Activated T-helper 2 cell treated with anti-CD3 and anti-CD28 coated beads, Interferon-gamma antibody, Interleukin-2, Interleukin-4, amounts not matched to agents 10 μg/mL and 5 μg/mL and 100 μg/mL, durations not matched to agents 14 hours and 24 hours and 36 hours (primary cell): ENCODE measurements at places on chromosomes 13 and 19. TPM values are rescaled to one million over a fixed set of nuclear protein-coding genes. Genes with fewer than 3 reads are reported as not detected.
A peak's percentile ranks its signal among the peaks of the same experiment; 100 is the strongest.

Gene KLK15
- total RNA-seq = not detected in 2 replicates

GRCh38 chr19:40621966-40622772 lies 21.0 kb downstream of the LTBP4 start:
- peaks cover 16% of the 10 kb centered on the region for H3K4me1 ChIP-seq
- H3K4me3 ChIP-seq = no peak overlapping the region
- no peak for DNase-seq
- no peaks in the 10 kb centered on the region for H3K27me3 ChIP-seq
- H3K36me3 ChIP-seq = peaks cover 58% of the 10 kb centered on the region

Gene ZNF93
- 7.1 and 7.6 TPM in 2 replicates for total RNA-seq

DNA sequence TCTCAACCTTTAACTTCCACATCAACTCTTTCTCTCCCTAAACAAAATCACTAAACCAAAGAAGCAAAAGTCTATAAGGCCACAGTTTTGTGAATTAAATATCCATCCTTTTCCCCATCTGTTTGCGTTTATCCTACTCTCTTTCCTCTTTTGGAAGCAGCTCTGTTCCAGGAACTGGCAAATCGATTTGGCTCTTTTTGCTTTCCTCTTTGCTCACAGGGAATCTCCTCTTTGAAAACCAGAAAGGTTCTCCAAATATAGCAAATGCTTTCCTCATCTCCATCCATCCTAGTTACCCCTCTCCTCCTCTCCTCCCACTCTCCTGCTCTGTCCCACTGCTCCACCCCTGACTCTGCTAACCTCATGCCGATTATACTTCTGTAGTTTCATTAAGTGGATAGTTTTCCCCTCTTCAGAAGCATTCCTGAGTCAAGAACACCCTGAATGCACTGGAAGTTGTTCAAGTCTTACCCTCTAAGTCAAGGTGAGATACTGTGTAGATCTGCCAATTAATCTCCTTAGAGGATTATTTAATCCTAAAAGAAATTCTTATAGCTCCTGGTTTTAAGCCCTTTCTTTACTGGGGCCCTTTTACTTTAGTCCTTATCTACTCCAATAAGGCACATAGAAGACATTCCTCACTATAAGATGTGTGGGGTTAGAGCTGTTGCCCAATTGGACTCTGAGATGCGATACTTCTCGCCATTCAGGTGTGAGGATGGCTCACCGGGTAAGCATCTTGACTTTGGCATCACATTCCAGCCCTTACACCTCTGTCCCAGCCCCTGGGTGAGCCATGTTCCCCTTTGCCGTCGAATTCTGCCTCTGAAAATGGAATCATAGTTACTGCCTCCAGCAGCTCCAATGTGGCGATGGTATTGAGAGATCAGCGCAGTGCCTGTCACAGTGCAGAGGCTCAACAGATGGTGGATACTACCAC lies 67.6 kb downstream of the COL4A2 start:
- no peak overlapping the region for H3K27ac ChIP-seq
- DNase-seq = no peak
- H3K36me3 ChIP-seq = no peaks in the 10 kb centered on the region
- no peak overlapping the region for H3K4me3 ChIP-seq
- H3K4me1 ChIP-seq = no peaks in the 10 kb centered on the region
- H3K27me3 ChIP-seq = peaks cover 17% of the 10 kb centered on the region

Gene KIR3DL1
- not detected in 2 replicates for total RNA-seq

- no peaks in the 10 kb centered on the region for H3K4me1 ChIP-seq
- H3K36me3 ChIP-seq = no peaks in the 10 kb centered on the region
- DNase-seq = no peak
- no peaks in the 10 kb centered on the region for H3K27me3 ChIP-seq
Measured at GRCh38 chr13:36000028-36000427, 131.2 kb downstream of the DCLK1 start.

Gene ZIK1
- total RNA-seq = 2.4 and 2.8 TPM in 2 replicates

- H3K4me1 ChIP-seq = peaks cover 31% of the 10 kb centered on the region
- H3K36me3 ChIP-seq = peaks cover 11% of the 10 kb centered on the region
- no peak overlapping the region for H3K4me3 ChIP-seq
- H3K27ac ChIP-seq = peak overlapping the region; percentile 65
- H3K27me3 ChIP-seq = no peaks in the 10 kb centered on the region
Measured at GRCh38 chr19:2053601-2054389, 2.8 kb upstream of the MKNK2 start.

Gene AKT1S1
- 26.6 and 29.7 TPM in 2 replicates for total RNA-seq

GRCh38 chr19:45153339-45154063 lies 7.3 kb downstream of the NKPD1 start:
- peaks cover 18% of the 10 kb centered on the region for H3K4me1 ChIP-seq
- H3K4me3 ChIP-seq = peak overlapping the region; percentile 42
- peaks cover 3% of the 10 kb centered on the region for H3K36me3 ChIP-seq
- no peak overlapping the region for H3K27ac ChIP-seq

DNA sequence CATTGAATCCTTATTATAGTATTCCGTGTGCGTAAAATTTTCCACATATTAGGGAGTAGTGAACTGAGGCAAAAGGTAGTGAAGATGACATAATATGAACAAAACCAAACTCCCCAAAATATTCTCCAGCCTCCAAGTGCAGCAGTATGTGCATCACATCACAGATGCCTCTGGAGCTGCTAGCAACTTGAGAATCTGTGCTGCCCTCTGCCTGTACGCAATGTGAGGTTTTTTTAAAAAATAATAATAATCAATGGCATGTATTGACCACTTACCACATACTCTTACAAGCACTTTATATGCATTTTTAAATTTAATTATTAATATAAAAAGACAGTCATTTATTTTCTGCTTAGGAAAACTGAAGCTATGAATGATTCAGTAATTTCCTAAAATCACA lies 583.0 kb upstream of the SPRY2 start:
- no peaks in the 10 kb centered on the region for H3K4me1 ChIP-seq
- no peak for DNase-seq
- H3K27ac ChIP-seq = no peak overlapping the region
- no peaks in the 10 kb centered on the region for H3K36me3 ChIP-seq
- H3K4me3 ChIP-seq = no peak overlapping the region

GRCh38 chr13:81133066-81133465 lies 792.1 kb upstream of the SPRY2 start:
- DNase-seq = no peak
- no peak overlapping the region for H3K4me3 ChIP-seq
- H3K4me1 ChIP-seq = no peaks in the 10 kb centered on the region

DNA sequence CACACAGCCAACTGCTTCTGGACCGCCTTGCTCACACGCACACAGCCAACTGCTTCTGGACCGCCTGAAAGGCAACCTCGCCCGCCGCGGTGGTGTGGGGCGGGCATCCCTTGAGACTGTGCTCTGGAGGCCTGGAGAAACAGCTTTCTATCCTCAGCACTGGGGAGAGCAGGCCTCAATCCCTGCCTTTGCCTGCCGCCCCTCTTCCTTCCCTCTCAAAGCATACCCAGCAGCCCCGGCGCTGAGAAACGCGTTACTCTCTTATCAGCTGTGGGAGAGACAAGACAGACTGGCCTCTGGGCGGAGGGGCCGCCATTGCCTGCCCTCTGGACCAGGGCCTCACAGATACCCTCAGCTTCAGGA lies 2.9 kb downstream of the LIPE start:
- H3K27ac ChIP-seq = no peak overlapping the region
- peaks cover 2% of the 10 kb centered on the region for H3K27me3 ChIP-seq
- peaks cover 33% of the 10 kb centered on the region for H3K4me1 ChIP-seq
- DNase-seq = no peak

DNA sequence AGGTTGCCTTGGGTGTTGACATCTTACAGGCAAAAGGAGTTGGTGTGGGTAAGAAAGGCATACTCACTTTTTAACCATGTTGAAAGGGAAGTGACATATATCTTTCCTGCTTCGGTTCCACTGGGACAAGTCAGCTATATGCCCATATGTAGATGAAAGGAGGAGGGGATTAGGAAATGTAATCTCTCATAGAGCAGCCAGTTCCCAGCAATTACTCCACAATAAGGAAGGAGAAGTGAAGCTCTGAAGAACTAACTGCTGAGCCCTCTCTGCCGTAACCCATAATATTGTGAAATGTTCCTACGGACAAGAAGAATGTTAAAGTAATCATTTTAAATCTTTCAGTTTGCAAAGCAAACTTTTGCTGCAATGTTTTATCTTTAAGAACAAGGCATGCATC lies 82.2 kb downstream of the EDNRB start:
- DNase-seq = no peak
- H3K36me3 ChIP-seq = no peaks in the 10 kb centered on the region
- no peaks in the 10 kb centered on the region for H3K4me1 ChIP-seq
- H3K27me3 ChIP-seq = peaks cover 3% of the 10 kb centered on the region

DNA sequence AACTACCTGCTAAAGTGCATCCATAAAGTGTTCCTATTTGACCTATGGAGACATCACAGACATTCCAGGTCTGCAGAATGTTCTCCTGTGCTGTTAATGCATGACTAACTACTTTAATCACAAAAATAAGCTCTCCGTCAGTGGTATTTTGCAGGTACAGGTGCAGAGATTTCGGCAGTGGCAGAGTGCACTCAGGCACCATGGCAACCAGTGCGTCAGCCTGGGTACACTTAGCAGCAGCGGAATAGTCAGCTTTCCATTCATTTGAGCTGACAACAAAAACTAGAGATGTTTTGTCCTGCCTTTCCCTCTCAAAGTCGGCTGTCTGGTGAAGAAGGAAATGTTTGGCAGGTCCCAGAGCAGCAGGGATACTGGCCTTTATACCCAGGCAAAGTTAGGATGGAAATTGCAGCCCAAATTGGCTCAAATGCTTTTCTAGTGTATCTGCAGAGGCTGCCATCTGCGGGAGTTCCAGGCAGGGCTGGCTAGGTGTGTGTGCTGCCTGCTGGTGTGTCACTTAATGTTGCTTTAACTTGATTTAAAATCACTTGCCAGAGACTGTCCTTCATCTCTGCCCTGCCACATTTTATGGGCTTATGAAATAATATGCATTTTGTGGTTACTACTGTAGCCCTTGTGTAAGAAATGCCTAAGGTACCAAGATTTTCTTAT lies 195.8 kb downstream of the RAP2A start:
- no peak overlapping the region for H3K4me3 ChIP-seq
- H3K4me1 ChIP-seq = no peaks in the 10 kb centered on the region
- no peak for DNase-seq
- no peaks in the 10 kb centered on the region for H3K36me3 ChIP-seq
- peaks cover 1% of the 10 kb centered on the region for H3K27me3 ChIP-seq

DNA sequence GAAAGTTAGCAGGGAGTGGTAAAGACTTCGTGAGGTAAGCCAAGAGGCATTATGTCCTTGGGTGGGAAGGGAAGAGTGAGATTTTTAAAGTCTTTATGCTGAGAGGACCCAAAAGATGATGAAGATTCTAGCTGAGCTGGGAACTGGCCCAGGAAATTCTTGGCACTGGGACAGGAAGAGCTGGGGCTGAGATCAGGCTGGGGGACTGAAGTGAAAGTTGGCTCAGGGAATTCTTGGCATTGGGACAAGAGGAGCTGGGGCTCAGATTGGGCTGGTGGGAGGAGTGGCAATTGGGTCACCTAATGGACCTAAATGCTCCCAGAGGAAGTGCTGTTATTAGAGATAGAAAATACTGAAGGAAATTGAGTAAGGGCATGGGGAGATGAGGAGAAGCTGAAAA lies 8.8 kb downstream of the SCEL start:
- DNase-seq = no peak
- no peaks in the 10 kb centered on the region for H3K36me3 ChIP-seq
- no peak overlapping the region for H3K27ac ChIP-seq

- no peak for DNase-seq
- no peak overlapping the region for H3K4me3 ChIP-seq
- H3K27me3 ChIP-seq = peaks cover 6% of the 10 kb centered on the region
- H3K4me1 ChIP-seq = no peaks in the 10 kb centered on the region
Measured at GRCh38 chr13:39210961-39211534, 172.8 kb downstream of the NHLRC3 start.

DNA sequence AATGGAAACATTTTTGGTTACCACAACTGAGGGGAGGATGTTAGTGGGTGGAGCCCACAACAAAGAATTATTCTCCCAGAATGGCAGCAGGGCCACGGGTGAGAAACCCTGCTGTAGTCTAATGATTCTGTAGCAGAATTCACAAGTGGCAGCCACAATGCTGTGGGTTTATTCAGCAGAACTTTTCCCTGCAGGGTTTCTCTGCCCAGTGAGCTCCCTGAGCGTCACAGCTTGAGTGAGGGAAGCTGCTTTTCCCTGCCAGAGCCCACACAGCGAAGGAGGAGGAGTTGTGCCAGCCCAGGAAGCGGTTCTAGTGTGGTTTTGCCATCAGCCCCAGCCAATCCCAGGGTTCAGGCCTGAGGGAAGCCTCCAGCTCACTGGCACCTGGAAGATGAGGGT lies 4.4 kb downstream of the ATP12A start:
- H3K36me3 ChIP-seq = no peaks in the 10 kb centered on the region
- no peak overlapping the region for H3K4me3 ChIP-seq
- H3K27ac ChIP-seq = peak overlapping the region; percentile 38
- peaks cover 26% of the 10 kb centered on the region for H3K4me1 ChIP-seq

Gene ZNF844
- total RNA-seq = 1.7 and 2.0 TPM in 2 replicates

Gene ANGPTL8
- total RNA-seq = not detected in 2 replicates

Gene FGF22
- not detected in 2 replicates for total RNA-seq

DNA sequence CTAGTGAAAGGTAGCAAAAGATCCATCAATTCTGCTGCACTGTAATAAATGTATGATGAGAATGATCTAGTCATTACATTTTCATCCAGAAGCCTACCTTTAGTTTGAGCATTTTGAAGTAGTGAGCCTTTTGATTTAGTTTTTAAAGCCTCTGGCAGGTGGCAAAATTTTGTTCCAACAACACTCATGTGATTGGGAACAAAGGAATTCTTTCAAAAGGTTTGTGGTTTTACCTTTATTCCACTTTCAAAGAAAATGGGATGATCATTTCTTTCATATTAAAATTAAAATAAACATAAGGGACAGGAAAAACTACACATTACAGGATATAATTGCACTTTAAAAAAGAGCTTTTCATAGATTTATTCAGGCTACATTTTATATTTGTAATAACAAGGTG lies 260.2 kb downstream of the DACH1 start:
- no peak for DNase-seq
- no peaks in the 10 kb centered on the region for H3K36me3 ChIP-seq
- H3K27ac ChIP-seq = no peak overlapping the region
- H3K4me3 ChIP-seq = no peak overlapping the region

Gene ATP4B
- not detected in 2 replicates for total RNA-seq

Gene S1PR2
- 10.1 and 10.8 TPM in 2 replicates for total RNA-seq

Gene PCSK4
- 2.1 and 2.6 TPM in 2 replicates for total RNA-seq

GRCh38 chr19:8045872-8046568 lies 6.5 kb upstream of the CCL25 start:
- peaks cover 4% of the 10 kb centered on the region for H3K4me1 ChIP-seq
- no peak for DNase-seq
- no peaks in the 10 kb centered on the region for H3K27me3 ChIP-seq
- no peak overlapping the region for H3K4me3 ChIP-seq

Gene ZNF440
- 10.8 and 11.0 TPM in 2 replicates for total RNA-seq
